Activated CD4-positive, alpha-beta T cell treated with anti-CD3 and anti-CD28 coated beads for 4 hours (primary cell): ENCODE measurements at places on chromosomes 6 and 20.

GRCh38 chr6:166503167-166503744, 83.2 kb downstream of the RAMACL start:
- no peak for DNase-seq

GRCh38 chr6:145668844-145669243, 66.5 kb downstream of the EPM2A start:
- DNase-seq, result no peak

DNA sequence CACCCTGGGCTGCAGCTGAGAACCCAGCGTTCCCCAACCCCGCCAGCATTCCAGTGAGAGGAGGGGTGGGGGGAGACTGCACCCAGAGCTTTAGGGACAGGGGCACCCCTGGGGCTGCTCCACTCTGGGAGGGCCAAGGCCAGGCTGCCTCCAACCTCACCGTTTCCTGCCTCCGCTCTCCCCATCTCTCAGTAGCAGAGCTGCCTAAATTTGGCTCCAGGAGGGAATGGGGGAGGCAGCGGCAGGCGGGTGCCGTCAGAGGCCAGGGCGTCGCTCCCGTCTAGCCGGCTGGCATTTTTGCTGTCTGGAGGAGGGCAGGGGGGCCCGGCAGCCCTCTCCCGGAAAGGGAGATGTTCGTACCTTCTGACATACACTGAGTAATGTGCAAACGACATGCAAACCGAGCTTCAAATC, 46.6 kb downstream of the NOL4L start:
- DNase-seq, result no peak

GRCh38 chr20:17418737-17419136, 112.4 kb downstream of the BFSP1 start:
- DNase-seq, result no peak

DNA sequence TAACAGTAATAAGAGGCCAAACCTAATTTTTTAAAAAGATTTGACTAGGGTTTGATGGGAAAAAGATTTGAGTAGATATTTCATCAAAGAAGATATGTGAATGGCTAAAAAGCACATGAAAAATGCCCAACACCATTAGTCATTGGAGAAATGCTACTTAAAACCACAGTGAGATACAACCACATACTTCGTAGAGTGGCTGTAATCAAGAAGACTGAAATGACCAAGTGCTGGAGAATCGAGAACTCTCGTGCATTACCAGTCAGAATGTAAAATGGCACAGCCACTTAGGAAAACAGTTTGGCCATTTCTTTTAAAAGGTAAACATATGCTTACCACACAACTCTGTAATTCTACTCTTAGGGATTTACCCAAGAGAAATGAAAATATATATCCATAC, 175.5 kb downstream of the EYA2 start:
- DNase-seq, result no peak

- no peak for DNase-seq
These were observed 105.1 kb upstream of the CNKSR3 start for GRCh38 chr6:154615483-154616025.

GRCh38 chr6:143747347-143747842, 69.6 kb downstream of the PHACTR2 start:
- DNase-seq, result no peak

DNA sequence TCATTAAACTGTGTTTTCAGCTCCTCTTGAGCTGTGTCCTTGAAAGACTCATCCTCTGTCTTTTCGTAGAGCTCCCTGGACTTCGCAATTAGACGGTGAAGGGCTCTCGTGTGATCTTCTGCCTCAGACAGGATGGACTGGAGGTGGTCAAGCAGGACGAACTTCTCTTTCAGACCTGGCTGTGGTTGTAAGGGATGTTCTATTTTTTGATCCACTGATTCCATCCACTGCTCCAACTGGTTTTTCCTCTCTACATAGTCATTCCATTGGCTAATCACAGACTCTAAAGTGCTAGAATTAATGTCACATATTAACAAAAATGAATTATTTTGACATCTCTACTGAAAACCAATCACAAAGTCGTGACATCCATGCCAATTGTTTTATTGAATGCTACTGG, 250.1 kb downstream of the SYNE1 start:
- no peak for DNase-seq

DNA sequence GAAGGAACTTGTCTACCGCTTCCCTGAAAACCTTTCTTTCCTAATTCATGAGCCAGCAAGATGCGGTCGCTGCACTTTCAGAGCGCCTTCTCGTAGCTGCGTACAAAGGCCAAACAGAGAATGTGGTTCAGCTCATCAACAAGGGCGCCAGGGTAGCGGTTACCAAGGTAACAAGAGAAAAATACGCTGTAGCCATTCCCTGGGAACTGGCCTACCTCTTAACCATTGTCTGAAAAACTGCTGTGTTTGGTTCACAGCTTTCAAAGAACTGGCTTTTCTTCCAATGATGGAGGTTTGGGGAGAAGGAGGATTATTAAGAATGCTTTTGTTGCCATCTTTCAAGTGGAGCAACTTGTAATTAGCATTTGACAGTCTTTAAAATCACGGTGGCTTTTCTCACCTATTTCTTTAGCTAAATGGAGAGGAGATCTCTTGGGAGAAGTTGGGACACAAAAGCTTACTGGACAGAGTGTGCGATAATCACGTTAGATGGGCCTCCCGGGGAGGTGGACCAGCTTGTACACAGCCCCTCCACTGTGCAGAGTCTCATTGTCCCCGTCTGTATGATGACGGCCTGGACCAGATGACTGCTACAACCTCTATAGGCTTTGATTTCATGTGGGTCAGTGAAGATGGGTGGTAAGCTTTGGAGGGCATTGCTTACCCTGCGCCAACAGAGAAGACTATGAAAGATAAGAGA, 71.5 kb downstream of the LYRM2 start:
- DNase-seq, result no peak

- DNase-seq, result no peak
These were observed 35.7 kb upstream of the SLC22A1 start for GRCh38 chr6:160085713-160086505.

GRCh38 chr6:124022641-124023040, 219.0 kb downstream of the NKAIN2 start:
- no peak for DNase-seq

GRCh38 chr6:1122083-1122482, 189.8 kb upstream of the FOXQ1 start:
- DNase-seq, result no peak

GRCh38 chr6:4778086-4778485, 1.9 kb downstream of the CDYL start:
- no peak for DNase-seq

- no peak for DNase-seq
These were observed 2.7 kb upstream of the PLCB4 start for GRCh38 chr20:9066191-9066590.

DNA sequence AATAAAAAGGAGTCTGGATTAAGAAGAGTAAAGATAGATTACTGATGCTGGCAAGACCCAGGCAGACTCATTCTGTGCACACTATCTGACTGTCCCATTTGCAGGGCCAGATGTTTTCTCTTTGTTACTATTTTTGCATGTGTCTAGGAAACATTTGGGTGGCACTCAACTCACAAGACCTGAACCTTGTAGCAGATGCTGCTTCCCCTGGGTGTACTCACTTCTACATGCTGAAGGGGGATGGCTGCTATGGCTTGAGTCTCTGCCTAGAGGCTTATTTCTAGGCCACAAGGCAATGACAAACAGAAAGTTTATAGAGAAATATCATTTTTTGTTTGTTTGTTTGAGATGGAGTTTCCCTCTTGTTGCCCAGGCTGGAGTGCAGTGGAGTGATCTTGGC, 351.4 kb downstream of the FOXA2 start:
- no peak for DNase-seq

GRCh38 chr20:4840801-4841200, 119.1 kb downstream of the PRND start:
- DNase-seq, result no peak

- no peak for DNase-seq
These were observed 292 bp upstream of the MTCL3 start for GRCh38 chr6:127519469-127519785.

- DNase-seq, result no peak
These were observed 203.7 kb downstream of the TBX18 start for GRCh38 chr6:84560436-84561390.

GRCh38 chr6:37618916-37619590, 78.6 kb downstream of the MDGA1 start:
- DNase-seq, result no peak

- DNase-seq, result no peak
These were observed 110.3 kb downstream of the RWDD2A start for GRCh38 chr6:83303426-83303825.

GRCh38 chr6:118784641-118785164, 109.2 kb upstream of the ASF1A start:
- DNase-seq, result no peak

- no peak for DNase-seq
These were observed 102.8 kb downstream of the NRSN1 start for GRCh38 chr6:24228681-24229255.

DNA sequence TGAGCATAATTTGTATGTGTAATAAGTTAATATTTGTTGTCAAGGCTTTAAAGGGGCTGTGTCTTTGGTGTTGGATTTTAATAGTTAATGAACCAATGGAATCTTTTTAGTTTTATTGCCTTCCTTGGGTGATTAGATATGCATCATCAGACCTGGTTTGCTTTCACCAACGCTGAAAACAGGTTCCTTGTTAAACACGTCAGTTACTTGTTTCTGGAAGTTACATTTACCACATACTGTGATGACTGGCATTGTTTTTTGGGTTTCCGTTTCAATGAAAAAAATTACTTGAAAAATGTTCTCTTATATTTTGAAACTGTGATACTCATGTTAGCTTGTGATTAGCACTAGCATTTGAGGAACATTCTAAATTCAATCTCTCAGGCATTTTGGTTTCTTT, 58.6 kb upstream of the RNF144B start:
- no peak for DNase-seq

DNA sequence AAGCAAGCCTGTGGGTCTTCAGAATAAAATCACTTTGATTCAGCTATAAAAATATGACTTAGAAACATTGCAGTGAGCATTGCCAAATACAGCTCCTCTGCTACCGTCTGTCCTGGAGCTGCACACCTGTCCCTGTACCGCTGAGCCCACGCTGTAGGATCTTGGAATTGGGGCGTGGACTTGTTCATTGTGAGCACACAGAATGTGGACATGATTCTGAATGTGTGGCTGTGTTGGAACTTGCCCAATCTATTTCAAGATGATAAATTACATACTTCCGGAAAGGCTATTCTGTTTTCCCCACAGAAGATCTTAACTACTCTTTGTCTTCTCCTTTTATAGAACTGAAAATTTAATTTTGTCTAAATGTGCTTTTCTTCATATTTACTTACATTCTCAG, 107.3 kb downstream of the UST start:
- DNase-seq, result no peak

DNA sequence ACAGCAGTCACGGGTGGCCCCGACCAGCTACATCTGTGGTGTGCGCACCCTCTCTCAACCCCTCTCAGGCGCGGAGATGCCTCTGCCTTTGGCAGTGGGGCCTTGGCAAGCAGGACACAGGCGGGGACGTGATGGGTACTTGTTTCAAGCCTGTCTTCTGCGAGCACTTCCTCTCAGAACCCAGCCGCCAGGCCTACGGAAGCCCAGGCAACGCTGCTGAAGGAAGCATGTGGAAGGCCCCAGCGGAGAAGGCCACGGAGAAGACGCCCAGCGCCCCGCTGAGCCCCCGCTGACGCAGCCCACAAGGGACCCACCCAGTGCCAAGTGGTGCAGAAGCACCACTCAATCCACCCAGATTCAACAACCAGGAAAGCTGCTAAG, 13.0 kb downstream of the SERPINB6 start:
- no peak for DNase-seq

- DNase-seq, result no peak
These were observed 222.2 kb downstream of the LY86 start for GRCh38 chr6:6810727-6811126.

DNA sequence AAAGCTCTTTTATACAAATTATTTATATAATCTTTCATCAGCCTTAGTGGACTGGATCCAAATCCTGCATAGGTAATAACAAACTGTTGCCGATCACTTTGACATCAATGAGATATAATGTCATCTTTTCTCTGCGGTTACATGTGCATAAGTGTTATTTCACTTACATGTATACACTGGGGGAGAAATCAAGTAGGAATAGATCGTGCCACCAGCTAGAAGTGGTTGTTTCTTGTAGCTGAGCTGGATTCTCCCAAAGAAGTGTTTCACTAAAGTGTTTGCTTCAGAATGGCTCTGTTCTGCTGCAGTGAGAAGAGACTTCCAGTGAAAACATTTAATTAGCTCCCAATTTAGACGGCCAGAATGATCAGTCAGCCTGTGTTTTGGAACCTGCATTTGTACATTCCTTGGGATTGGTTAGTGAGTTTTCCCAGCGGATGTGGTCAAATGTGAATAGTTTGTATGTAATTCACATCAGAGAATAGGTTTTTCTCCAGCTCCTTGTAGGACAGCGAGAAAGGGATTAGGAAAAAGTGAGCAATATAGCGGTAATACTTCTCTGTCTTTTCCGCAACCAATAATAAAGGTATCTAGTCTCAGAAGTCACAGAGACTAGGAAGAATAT, 163.1 kb upstream of the CCN2 start:
- DNase-seq, result no peak

DNA sequence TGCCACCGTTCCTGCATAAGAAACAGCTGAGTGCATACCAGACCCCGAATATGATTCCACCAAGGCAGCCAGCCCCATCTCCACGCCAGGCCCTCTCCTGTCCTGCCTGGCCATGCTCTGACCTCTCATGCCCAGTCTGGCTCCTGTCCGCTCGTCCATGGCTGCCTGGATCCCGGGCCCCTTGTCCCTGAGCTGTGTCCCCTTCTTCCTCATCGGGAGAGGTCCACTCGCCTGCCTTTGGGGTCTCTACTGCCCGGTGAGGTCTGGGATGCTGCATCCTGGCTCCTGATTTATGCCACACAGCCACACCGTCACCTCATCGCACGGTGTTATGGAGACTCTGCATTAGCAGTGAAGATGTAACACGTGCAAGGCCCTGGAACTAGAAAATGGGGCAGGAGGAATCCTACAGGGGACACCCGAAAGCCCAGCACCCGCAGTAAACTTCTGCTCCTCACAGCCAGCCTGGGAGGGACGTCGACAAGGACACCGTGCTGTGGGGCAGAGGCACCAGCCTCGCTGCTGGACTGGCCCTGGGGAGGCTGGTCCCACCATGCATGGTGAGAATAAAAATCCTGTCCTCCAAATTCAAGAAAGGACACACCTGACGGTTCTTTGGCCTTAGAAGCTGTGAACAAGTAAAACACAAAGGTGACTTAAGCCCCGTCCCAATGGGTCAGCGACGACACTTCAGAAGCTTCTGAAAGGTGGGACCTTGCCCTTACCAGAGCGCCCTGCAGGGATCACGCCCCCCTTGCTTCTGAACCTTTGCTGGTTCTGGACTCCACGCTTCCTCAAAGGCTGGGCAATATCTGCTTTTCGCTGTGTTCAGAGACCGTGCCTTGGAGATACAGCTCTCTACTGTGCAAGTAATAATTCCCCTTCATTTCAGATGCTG, 103.0 kb downstream of the DLL1 start:
- no peak for DNase-seq

GRCh38 chr20:1871807-1872458, 23.3 kb upstream of the SIRPA start:
- DNase-seq, result no peak

DNA sequence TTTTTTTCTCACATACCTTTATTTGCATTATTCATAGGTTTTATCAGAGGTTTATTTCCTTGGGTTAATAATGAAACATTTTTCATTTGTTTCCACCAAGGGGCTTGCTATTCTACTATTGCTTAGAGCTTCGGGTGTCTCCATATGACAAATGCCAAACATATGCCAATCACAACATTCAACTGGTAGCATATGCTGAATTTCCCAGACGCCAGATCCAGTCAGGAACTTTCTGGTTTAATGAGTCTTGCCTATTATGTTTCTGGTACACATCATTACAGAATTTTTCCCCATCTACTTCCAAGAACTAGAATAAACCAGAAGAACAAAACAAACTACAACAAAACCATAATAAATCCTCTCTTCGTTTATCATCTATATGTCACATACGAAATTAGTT, 180.7 kb downstream of the PRKN start:
- no peak for DNase-seq
